ENCODE measurements at places on chromosomes 1 and 21. TPM values are rescaled to one million over a fixed set of nuclear protein-coding genes. Genes with fewer than 3 reads are reported as not detected.

DNA sequence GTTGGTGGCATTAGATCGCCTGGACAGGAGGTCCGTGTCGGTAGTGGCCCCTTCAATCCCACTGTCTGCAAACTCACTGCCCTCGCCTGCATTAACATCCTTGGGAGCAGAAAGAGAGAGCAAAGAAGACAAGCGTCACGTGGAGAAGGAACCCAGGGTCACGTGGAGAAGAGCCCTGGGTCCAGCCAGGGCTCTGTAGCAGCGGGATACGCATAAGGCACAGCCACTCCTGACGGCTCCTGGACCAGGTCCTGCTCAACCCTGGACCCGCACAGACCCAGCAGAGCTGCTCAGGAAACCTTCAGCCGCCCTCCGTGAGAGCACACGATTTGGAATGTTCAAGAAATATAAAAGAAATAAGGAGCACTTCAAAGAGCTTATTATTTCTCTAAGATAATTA, 92.0 kb downstream of the TIAM1 start:
- no peaks in the 10 kb centered on the region for H3K4me1 ChIP-seq
- no peaks in the 10 kb centered on the region for H3K36me3 ChIP-seq
- DNase-seq = no peak
- H3K27me3 ChIP-seq = no peaks in the 10 kb centered on the region
- H3K4me3 ChIP-seq = no peak overlapping the region
- H3K27ac ChIP-seq = no peak overlapping the region

- H3K4me3 ChIP-seq = no peak overlapping the region
- no peak for DNase-seq
- no peaks in the 10 kb centered on the region for H3K27me3 ChIP-seq
- H3K27ac ChIP-seq = no peak overlapping the region
- H3K36me3 ChIP-seq = no peaks in the 10 kb centered on the region
- H3K4me1 ChIP-seq = no peaks in the 10 kb centered on the region
These were observed 6.8 kb downstream of the THEM5 start for GRCh38 chr1:151846686-151847237.

- H3K4me1 ChIP-seq = no peaks in the 10 kb centered on the region
- no peak overlapping the region for H3K4me3 ChIP-seq
- no peak overlapping the region for H3K27ac ChIP-seq
- no peaks in the 10 kb centered on the region for H3K27me3 ChIP-seq
These were observed 81.0 kb downstream of the MAN1C1 start for GRCh38 chr1:25697435-25698217.

- peak overlapping the region; percentile 39 for H3K4me3 ChIP-seq
- no peak for DNase-seq
- no peaks in the 10 kb centered on the region for H3K27me3 ChIP-seq
- peak overlapping the region; percentile 94 for H3K27ac ChIP-seq
- peaks cover 2% of the 10 kb centered on the region for H3K36me3 ChIP-seq
- peaks cover 15% of the 10 kb centered on the region for H3K4me1 ChIP-seq
These were observed 948 bp downstream of the TXLNA start for GRCh38 chr1:32180186-32181060.

- H3K27me3 ChIP-seq = no peaks in the 10 kb centered on the region
- no peak overlapping the region for H3K4me3 ChIP-seq
- DNase-seq = no peak
These were observed 44.6 kb upstream of the CSF1 start for GRCh38 chr1:109866071-109866470.

- no peaks in the 10 kb centered on the region for H3K4me1 ChIP-seq
- H3K4me3 ChIP-seq = no peak within 1 kb of the TSS
- DNase-seq = no peak
- H3K27me3 ChIP-seq = no peaks in the 10 kb centered on the region
- H3K27ac ChIP-seq = no peak within 1 kb of the TSS
These were observed at the start of gene PTGFR for GRCh38 chr1:78490861-78491450. TSS of gene PTGFR (plus strand) at chr1:78490974. CDS start at chr1:78492744, 1,770 bp downstream.

Gene CLCNKB
- total RNA-seq = not detected

DNA sequence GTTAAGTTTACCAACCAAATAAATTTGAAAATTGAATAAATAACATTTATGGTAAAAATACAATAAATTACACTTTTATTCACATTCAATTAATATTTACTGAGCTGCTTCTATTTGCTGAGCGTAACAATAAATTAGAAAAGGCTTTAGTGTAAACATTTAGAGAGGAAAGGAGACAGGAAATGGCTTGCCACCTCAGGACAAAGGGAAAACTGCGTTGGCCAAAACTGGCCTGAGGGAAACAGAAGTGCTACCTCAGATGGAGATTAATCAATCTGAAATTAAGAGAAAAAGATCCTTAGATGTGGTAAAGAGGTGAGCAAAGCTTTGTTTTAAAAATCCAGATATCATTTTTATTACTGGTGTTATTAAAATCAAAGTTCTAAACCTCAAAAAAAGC, 128.0 kb downstream of the SLC44A5 start:
- H3K36me3 ChIP-seq = no peaks in the 10 kb centered on the region
- H3K4me1 ChIP-seq = no peaks in the 10 kb centered on the region
- H3K27me3 ChIP-seq = no peaks in the 10 kb centered on the region
- H3K27ac ChIP-seq = no peak overlapping the region
- no peak for DNase-seq
- no peak overlapping the region for H3K4me3 ChIP-seq

DNA sequence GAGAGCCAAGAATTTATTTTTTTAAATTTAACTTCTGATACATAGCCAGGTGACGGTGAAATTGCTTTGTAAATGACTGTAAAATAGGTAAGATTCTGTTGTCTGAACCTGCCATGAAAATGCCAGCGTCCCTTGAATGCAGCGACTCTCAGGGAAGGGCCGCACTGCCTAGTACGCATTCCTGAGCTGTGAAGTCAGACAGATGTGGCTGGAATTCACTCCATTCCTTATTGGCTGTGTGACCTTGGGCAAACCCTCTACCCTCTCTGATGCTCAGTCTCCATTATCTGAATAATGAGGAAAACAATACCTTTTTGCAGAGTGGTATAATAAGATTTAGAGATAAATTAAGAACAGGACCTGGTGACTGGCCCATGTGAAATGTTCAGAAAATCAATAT, 167.1 kb upstream of the DAB1 start:
- no peak overlapping the region for H3K4me3 ChIP-seq
- H3K36me3 ChIP-seq = no peaks in the 10 kb centered on the region
- peak; percentile 36 for DNase-seq
- no peak overlapping the region for H3K27ac ChIP-seq
- no peaks in the 10 kb centered on the region for H3K4me1 ChIP-seq

Gene ASPM
- 41.9 TPM for total RNA-seq

Gene NR5A2
- total RNA-seq = 9.1 TPM

GRCh38 chr1:187037973-187038553, 209.3 kb downstream of the PLA2G4A start:
- no peak overlapping the region for H3K27ac ChIP-seq
- no peaks in the 10 kb centered on the region for H3K36me3 ChIP-seq
- H3K4me1 ChIP-seq = no peaks in the 10 kb centered on the region
- DNase-seq = no peak
- no peak overlapping the region for H3K4me3 ChIP-seq

DNA sequence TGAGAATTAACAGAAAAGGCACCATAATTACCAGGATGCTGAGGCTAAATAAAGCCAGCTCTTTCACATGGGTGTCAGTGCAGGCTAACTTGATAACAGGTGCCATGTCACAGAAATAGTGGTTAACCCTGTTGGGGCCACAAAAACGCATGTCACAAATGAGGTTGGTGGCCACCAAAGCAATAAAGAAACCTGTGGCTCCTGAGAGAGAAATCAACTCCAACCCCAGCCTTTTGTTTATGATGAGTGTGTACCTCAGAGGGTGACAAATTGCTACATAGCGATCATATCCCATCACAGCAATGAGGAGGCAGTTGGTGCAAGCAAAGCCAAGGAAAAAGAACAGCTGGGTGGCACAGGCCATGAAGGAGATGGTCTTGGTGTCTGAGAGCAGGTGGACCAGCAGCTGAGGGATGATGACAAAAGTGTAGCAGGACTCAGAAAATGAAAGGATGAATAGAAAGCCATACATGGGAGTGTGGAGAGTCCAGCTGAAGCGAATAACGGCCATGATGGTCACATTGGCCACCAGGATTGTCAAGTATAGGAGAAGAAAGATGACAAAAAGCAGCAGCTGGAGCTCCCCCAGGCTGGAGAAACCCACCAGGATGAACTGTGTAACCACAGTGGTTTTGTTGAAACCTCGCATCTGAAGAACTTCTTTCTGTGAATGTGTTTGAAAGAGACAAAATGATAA, at the start of gene OR10T2:
Gene OR10T2 (minus strand): TSS at position 649 of the 697 bp plus-strand sequence. CDS start 0 bp downstream, at position 649.
- no peaks in the 10 kb centered on the region for H3K4me1 ChIP-seq
- no peak within 1 kb of the TSS for H3K4me3 ChIP-seq
- no peaks in the 10 kb centered on the region for H3K27me3 ChIP-seq
- H3K36me3 ChIP-seq = no peaks in the 10 kb centered on the region

DNA sequence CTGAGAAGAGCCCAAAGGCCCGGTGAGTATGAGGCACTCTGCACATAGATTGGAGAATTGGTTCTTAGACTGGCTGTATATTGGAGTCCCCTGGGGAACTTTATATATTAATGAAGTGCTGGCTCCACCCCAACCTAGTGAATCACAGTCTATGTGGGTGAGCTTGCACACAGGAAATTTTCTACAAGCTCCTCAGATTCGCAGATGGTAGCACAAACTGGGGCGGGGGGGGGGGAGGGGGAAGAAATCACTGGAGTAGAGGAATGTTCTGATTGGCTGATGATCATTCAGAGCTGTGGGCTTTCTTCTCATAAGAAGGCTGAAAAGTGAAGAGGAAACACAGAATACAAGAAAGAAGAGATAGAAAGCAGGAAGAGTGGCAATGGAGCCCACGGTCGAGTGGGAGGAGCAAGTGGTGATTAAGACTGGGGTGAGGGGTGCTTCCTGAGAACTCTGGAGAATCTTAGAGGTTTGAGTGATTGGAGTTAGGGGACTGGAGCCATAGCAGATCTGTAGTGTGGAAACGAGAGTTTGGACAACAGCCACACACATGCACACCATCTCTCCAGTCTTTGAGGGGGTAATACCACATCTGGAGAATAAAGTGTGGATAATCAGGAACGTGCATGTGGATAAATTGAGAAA, 465.9 kb upstream of the DAB1 start:
- no peak overlapping the region for H3K4me3 ChIP-seq
- no peaks in the 10 kb centered on the region for H3K4me1 ChIP-seq
- H3K27ac ChIP-seq = no peak overlapping the region

DNA sequence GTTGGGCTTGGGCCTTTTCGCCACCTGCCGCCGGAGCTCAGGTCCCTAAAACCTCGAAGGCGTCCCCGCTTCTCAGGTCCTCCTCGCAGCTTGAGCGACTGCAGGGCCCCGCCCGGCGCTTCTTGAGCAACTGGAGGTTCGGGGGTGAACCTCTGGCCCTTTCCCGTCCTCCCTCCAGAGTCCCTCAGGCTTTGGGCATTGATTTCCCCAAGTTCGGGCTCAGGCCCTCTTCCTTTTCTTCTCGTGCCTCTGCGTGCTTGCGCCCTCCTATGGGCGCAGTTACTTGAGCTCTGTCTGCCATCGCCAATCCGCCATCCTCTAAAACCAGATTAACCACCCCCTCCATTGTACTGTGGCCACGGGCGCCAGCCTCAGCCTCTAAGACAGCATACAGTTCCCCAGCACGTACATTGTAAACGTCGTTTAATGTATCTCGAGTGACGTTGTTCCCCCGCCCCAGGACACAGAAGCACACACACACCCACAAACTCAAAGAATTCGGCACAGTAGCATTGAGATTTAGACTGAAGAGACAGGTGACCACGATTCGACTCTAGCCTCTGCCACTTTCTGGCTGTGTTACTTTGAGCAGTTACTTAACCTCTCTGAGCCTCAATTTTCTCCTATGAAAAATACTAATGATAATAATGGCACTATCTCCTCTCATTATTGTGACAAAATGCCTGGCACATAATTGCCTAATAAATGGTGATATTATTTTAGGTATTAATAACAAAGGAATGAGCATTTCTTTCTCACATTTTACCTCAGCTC, 22.6 kb downstream of the BTG2 start:
- H3K27me3 ChIP-seq = no peaks in the 10 kb centered on the region
- peak overlapping the region; percentile 92 for H3K27ac ChIP-seq
- H3K4me3 ChIP-seq = peak overlapping the region; percentile 32
- peaks cover 13% of the 10 kb centered on the region for H3K4me1 ChIP-seq
- DNase-seq = no peak
- no peaks in the 10 kb centered on the region for H3K36me3 ChIP-seq

Gene COL6A2
- 11.1 TPM for total RNA-seq

Gene AK5
- not detected for total RNA-seq

Gene ABCB10
- 27.5 TPM for total RNA-seq

- H3K27ac ChIP-seq = no peak overlapping the region
- H3K4me3 ChIP-seq = no peak overlapping the region
- DNase-seq = no peak
These were observed 67.2 kb downstream of the HS2ST1 start for GRCh38 chr1:86981482-86982213.

Gene LMX1A
- total RNA-seq = not detected

DNA sequence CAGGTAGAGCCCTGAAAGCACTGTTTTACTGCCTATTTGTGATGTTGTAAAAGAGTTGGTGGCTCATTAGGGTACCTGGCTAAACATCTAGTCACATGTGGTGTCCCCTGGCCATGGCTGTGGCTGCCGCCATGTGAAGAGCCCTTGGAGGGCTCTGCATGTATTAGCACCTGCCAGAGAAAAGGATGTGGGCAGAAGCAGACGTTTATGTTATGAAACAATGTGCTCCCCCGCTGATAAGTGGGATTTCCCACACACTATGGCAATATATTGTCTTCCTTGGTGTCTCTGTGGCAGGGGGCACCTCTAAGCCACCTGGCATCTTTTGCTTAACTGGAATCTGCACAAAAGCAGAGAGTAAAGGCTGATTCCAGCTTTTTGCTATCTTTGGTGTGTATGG, 9.6 kb downstream of the TENT5C start:
- no peak overlapping the region for H3K4me3 ChIP-seq
- H3K27ac ChIP-seq = no peak overlapping the region
- peaks cover 28% of the 10 kb centered on the region for H3K4me1 ChIP-seq
- no peaks in the 10 kb centered on the region for H3K36me3 ChIP-seq
- no peaks in the 10 kb centered on the region for H3K27me3 ChIP-seq

DNA sequence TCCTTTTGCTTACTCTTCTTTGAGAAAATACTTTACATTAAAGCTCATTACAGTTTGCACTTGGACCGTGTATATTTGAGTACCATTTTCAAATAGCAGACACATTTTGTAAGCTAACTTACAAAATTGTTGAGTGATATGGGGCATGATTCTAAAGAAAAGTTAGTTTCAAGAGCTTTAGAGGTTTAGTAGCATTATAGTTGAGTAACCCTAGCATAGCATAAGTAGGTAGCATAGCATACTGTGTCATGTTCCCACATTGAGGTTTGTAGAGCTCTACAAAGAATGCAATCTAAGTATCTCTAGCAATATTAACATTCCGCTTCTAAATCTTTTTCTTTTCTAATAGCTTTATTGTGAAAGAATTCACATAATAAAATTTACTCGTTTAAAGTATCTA, 92.0 kb downstream of the ITSN1 start:
- no peak overlapping the region for H3K4me3 ChIP-seq
- no peak overlapping the region for H3K27ac ChIP-seq
- DNase-seq = no peak
- H3K27me3 ChIP-seq = no peaks in the 10 kb centered on the region
- H3K36me3 ChIP-seq = no peaks in the 10 kb centered on the region

All from Caco-2 (cell line).